ENCODE measurements at places on chromosomes 7 and 10.

DNA sequence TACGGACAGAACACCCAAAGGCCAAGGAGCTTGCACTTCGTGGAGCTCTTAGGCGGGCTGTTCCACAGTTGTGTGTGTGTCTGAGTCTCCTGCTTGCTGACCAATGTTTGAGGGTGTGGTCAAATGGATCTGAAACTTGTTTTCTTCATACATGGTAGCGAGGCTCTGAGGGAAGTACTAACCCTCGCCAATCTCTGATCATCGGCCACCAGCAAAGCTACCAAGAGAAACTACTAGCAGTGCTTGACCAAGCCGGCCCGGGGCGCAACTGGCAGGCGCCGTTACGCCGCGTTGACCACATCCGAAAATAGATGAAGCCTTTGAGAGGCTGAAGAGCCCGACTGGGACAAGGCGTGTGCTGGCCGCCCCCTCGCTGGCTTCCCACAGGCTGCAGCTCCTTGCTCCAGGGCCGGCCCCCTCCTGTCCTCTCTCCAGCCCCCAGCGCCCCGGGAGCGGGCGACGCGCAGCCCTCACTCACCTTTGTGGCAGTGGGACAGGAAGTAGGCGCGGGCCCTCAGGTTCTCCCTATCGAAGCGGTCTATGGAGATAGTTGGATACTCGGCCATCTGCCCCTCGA is 384 bp downstream of the DCLRE1C start:
- DNase-seq = peak; percentile 76

DNA sequence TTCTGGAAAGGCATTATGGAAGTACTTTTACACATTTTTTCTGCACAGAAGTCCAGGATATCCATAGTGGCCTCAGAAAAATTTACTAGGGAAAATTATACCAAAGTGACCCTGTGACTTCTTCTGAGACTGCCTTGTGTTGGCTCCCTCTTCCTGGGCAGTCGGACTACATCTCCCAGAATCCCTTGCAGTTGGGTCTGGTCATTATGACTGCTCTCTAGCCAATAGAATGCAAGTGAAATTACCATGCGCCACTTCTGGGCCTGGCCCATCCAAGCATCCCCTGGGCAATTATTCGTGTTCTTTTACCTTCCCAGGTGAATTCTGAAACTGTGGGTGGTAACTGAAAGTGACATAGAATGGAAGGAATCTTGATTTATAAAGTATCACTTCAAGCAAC is 430.9 kb downstream of the ACTR3B start:
- no peak for DNase-seq

DNA sequence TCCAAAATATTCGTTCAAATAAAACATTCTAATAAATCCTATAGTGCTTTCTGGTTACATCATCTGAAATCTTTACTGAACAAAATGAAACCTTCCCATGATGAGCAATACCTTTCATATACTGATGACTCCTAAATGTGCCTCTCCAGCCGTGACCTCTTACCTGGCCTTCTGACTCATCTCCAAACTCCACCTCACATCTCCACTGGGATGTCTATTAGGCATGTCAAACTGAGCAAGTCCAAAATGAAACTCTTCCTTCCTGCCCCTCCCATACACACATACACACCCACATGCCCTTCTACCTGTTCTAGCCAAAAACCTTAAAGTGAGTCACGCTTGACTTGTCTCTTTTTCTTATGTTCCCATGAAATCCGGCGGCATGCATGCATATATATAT is 22.9 kb downstream of the GSAP start:
- peak; percentile 60 for DNase-seq

GRCh38 chr7:157306846-157307838 is 29.7 kb upstream of the DNAJB6 start:
- DNase-seq = no peak

GRCh38 chr10:98257961-98258360 is 10.0 kb downstream of the LOXL4 start:
- no peak for DNase-seq

DNA sequence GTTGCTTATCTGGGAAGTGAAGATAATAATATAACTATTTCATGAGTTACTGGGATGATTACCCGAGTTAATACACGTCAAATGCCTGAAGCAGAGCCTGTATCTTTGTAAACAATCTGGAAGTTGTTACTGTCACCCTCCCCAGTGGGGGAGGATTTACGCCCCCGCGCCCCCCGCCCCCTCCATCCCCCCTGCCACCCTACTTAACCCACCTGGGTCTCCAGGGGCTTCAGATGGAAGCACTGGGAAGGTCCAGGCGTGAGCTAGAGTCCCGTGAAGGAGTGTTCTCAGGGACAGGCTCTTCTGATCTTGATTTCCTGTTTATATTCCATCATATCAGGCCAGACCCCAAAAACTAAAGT is 691 bp upstream of the PPA1 start:
- no peak for DNase-seq

GRCh38 chr10:77244746-77245145 is 392.9 kb downstream of the KCNMA1 start:
- no peak for DNase-seq

GRCh38 chr7:24962418-24962962 is 17.5 kb downstream of the OSBPL3 start:
- DNase-seq = no peak

GRCh38 chr7:123460616-123461015 is 73.8 kb downstream of the IQUB start:
- DNase-seq = peak; percentile 82

DNA sequence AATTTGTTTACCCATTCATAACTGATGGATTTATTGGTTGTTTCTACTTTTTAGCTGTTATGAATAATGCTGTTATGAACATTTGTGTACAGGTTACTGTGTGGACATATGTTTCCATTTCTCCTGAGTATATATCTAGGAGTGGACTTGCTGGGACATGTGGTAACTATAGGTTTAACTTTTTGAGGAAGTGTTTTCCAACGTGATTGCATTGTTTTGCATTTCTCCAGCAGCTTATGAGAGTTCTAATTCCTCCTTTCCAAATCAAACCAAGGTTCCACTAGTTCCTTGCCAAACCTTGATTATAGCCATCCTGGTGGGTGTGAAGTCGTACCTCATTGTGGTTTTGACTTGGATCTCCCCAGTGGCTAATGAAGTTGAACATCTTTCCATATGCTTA is 2.6 kb upstream of the PRF1 start:
- no peak for DNase-seq

GRCh38 chr10:121091961-121092719 is 241.0 kb downstream of the WDR11 start:
- DNase-seq = no peak

GRCh38 chr10:38605153-38605661 is 511.1 kb downstream of the ZNF37A start:
- no peak for DNase-seq

- DNase-seq = no peak
Measured at GRCh38 chr10:131429942-131430341, 118.4 kb upstream of the TCERG1L start.

- no peak for DNase-seq
Measured at GRCh38 chr7:157881048-157881771, 544.4 kb downstream of the DNAJB6 start.

DNA sequence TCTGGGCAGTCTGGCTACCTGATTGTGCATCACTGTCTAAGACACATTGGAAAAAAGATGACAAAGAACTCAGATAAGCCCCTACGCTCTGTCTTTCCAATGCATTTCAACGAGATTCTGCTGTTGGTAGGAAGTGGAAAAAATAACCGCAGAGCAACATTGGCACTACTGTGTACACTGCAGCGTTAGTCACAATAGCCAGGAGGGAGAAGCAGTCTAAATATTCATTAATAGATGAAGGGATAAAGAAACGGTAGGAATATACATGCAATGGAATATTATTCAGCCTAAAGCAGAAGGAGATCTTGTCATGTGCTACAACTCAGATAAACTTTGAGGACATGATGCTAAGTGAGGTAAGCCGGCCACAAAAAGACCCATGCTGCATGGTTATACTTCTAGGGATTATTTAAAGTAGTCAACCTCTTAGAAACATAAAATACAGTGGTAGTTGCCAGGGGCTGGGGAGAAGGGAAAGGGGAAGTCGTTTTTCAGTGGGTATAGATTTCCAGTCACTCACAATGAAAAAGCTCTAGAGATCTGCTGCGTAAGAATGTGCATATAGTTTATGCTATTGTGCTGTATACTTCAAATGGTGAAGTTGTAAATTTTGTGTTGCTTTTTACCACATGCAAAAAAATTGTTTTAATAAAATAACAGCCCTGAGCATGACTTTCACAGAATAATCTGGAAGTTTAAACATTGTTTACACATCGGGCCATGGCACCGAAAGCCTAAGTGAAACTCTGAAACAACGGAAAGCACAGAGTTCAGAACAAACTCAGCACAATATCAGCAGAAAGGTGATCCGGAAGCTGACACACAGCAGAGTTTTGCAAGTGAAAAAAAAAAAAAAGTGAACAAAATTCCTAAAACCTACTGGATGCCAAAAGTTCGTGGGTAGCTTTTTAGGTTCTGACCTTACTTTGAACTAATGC is 40.1 kb downstream of the ELMO1 start:
- DNase-seq = no peak

GRCh38 chr7:157564517-157565177 is 227.8 kb downstream of the DNAJB6 start:
- DNase-seq = peak; percentile 48

- DNase-seq = peak; percentile 0
Measured at GRCh38 chr10:6498771-6499170, 81.3 kb downstream of the PRKCQ start.

GRCh38 chr7:146700015-146700560 is 583.5 kb downstream of the CNTNAP2 start:
- no peak for DNase-seq

- DNase-seq = peak; percentile 84
Measured at GRCh38 chr7:101094791-101095375, 9.6 kb downstream of the TRIM56 start.

DNA sequence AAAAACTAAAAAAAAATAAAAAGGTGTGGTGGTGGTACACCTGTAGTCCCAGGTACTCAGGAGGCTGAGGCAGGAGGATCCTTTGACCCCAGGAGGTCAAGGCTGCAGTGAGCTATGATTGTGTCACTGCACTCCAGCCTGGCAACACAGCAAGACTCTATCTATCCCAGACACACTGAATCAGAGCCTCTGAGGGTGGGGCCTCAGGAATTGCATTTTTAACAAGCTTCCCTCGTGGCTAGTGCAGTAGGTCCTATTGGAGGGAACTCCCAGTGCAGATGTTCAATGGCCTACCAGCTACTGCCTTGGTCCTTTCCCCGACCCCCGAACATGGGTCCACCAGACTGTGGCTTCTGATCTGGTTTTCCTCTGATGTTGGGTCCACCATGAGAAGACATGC is 14.9 kb downstream of the STRA8 start:
- peak; percentile 5 for DNase-seq

DNA sequence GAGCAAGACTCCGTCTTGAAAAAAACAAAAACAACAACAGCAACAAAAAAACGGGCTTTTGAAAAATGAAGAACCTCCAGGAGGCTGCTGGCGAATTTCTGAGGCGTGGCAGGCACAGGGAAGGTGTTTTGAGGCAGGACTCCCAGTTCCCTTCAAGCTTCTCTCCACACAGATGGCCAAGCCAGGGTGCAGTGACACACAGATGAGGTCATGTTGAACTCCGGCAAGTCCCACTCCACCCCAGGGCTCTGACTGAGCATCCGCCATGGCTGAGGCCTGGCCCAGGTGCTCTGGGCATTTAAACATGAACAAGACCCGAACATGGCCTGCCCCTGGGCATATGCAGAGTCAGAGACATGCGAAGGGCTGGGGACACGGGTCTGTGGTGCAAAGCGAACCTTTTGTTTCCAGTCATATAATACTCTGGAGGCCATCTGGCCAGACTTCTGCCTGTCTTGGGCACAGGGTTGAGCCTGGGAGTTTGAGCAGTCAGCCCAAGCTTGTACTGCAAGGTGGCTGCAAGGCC is 514.6 kb upstream of the FOXK1 start:
- DNase-seq = no peak

DNA sequence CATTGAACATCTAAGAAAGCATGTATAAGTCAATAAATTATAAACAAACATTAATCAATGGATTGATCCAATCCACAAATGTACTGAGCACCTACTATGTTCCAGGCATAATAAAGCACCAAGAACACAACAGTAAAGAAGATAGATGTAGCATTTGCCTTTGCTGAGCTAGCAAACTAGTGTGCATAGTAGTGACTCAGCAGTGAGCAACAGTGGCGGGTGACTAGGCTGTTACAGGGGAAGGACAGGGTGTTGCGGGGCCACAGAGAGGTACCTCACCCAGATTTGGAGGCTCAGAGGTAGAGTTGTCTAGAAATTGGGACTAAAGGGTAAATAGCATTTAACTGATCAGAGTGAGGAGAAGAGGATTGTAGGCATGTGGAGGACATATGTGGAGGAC is 83.6 kb downstream of the NXPH1 start:
- DNase-seq = no peak

DNA sequence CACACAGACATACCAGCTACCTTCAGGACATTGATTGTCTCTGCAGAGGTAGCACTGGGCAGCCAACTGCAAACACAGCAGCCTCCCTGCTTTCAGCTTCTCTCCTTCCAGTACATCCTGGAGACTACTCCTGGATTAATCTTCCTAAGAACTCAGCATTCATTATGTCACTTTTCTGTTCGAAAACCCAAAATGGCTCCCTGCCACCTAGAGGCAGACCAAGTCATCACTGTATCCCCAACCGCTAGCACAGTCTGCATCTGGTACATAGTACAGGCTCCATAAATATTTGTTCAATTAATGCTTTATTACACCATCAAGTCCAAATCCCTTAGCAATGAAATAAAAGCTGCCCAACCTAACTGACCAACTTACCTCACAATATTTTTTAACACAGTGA is 5.0 kb upstream of the SEC31B start:
- no peak for DNase-seq

- no peak for DNase-seq
Measured at GRCh38 chr7:155401884-155402283, 56.0 kb upstream of the EN2 start.

DNA sequence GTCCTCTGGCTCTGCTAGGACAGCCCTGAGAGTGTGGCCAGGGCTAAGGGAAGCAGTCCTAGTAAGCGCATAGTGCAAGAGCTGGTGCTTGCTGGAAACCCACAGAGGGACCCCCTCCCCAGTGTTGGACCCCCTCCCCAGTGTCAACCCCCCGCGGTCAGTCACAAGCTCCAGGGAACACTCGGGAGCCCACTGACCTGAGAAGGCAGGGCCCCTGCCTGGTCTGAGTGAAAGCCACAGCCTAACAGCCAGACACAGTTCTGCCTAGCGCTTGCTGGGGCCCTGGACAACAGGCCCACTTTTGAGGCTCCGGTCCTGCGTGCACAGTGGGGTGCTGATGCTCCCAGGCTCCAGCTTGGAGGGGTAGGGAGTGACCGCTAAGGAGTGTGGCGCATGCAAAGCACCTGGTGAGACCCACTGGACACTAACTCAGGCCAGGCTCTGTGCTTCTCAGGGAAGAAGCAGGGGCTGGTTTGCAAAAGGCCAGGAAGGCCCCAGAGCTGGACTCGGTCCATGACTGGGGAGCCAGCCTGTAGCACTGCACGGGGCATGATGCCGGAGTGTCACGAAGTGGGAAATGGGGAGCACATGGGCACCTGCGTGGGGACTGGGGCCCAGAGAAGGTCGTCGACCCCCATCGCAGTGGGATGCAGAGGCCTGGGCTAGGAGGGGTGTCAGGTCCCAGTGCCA is 175.8 kb upstream of the PPP2R2D start:
- DNase-seq = no peak
